ENCODE measurements at places on chromosomes 7 and 10. TPM values are rescaled to one million over a fixed set of nuclear protein-coding genes. Genes with fewer than 3 reads are reported as not detected.

The PON3 gene
- total RNA-seq: not detected

The NPTX2 gene
- 1.5 TPM for total RNA-seq

The SCIN gene
- total RNA-seq: 6.2 TPM

The SEM1 gene
- total RNA-seq: 57.9 TPM

The VIPR2 gene
- total RNA-seq: not detected
